Fibroblast of skin of scalp (primary cell): ENCODE measurements at places on chromosomes 5 and 9.

GRCh38 chr9:72814083-72814597, 138.7 kb downstream of the ALDH1A1 start:
- DNase-seq: no peak

GRCh38 chr5:38916802-38917201, 71.0 kb downstream of the OSMR start:
- DNase-seq: no peak

DNA sequence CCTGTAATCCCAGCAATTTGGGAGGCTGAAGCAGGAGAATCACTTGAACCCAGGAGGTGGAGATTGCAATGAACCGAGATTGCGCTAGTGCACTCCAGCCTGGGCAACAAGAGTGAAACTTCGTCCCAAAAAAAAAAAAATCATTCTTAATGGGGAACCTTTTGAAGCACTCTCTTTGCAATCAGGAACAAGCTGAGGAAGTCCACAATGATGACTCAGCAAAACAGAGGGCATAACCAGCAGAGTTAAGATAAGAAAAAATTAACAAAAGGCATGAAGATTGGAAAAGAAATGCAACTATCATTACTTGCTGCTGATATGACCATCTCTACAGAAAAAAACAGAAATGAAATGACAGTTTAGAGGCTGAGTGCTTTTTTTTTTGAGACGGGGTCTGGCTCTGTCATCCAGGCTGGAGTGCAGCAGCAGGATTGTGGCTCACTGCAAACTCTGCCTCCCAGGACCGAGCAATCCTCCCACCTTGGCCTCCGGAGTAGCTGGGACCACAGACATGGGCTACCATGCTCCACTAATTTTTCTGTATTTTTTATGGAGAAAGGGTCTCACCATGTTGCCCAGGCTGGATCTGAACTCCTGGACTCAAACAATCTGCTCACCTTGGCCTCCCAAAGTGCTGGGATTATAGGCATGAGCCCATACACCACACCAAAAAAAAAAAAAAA, 88.0 kb downstream of the FNBP1 start:
- DNase-seq: no peak

- peak; percentile 12 for DNase-seq
Measured at GRCh38 chr5:50440651-50441492, at the start of gene EMB. EMB (minus strand) TSS chr5:50441288; CDS start chr5:50441151, 137 bp downstream.

GRCh38 chr5:147509041-147509709, 693 bp downstream of the DPYSL3 start:
- DNase-seq: peak; percentile 29

DNA sequence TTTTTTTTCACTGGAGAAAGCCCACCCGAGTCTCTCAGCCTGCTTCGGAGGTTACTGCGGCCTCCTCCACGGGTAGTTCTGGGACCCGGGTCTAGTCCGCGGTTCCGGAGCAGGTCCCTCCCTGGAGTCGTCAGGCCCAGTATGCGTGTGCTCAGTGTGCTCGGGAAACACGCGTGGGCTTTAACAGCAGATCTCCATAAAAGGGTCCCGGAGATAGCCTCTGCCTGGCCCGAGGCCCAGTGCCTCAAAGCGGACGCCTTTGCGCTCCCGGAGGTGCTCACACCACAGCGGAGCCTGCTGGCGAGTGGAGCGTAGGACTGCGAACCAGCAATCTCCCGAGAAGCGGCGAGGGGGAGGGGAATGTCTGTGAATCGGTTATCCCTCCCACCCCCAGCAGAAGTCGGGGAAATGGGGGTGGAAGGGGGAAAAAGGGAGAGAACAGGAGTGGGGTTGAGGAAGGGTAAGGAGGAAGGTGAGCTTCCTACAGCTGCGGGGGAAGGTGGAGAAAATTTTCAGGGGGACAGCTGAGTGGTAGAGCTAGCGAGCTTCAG, 28.7 kb downstream of the CDKN2A start:
- peak; percentile 70 for DNase-seq

- DNase-seq: peak; percentile 82
Measured at GRCh38 chr5:37786862-37787519, 52.9 kb downstream of the GDNF start.

- no peak for DNase-seq
Measured at GRCh38 chr5:85249204-85249603, 864.5 kb upstream of the EDIL3 start.

GRCh38 chr5:132790201-132790865, 13.3 kb upstream of the SEPTIN8 start:
- DNase-seq: no peak

GRCh38 chr5:24805230-24805629, 160.5 kb upstream of the CDH10 start:
- no peak for DNase-seq

- no peak for DNase-seq
Measured at GRCh38 chr5:124764585-124764984, 18.1 kb upstream of the ZNF608 start.

GRCh38 chr5:106454651-106455415, 1215.9 kb downstream of the EFNA5 start:
- DNase-seq: peak; percentile 32

DNA sequence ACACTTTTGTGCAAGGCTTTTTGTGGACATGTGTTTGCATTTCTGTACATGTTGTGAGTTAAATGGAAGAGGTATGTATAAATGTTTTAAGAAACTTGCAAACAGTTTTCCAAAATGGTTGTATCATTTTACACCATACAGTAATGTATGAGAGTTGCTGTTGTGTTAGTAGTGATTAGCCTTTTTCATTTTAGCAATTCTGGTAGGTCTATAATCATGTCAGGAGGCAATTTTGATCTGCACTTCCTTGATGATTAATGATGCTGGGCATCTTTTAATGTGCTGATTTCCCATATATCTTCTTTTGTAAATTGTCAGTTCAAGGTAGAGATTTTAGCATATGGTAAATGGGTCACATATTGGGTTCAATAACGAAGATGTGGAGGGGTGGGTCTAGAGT, 87.3 kb downstream of the ANKRD18B start:
- no peak for DNase-seq
